Esophagus mucosa (tissue), 1 donor: ENCODE measurements at places on chromosomes 1 and 21.
A peak's percentile ranks its signal among the peaks of the same experiment; 100 is the strongest.

DNA sequence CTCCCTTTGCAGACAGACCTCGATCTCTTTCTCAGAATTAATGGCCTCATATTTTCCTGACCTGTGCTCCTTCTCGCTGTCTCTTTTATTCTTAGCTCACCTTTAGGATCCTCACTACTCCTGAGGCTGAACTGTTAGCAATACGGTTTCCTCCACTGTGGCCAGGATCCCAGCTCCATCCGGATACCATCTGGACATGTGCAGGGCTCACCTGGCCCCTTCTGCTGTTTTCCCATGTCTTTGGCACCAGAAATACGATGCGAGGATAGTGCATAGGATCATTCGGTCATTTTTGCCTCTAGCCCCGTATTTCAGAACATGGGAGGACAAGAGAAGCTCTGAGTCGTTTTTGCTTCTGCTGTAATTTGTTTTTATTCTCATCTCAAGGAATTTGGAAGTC, 108.5 kb upstream of the KIF26B start:
- no peak for ATAC-seq

- no peak for ATAC-seq
Observed at GRCh38 chr1:231091415-231091814, 51.4 kb upstream of the FAM89A start.

- no peak for ATAC-seq
Observed at GRCh38 chr1:160005070-160005469, 26.7 kb downstream of the PIGM start.

DNA sequence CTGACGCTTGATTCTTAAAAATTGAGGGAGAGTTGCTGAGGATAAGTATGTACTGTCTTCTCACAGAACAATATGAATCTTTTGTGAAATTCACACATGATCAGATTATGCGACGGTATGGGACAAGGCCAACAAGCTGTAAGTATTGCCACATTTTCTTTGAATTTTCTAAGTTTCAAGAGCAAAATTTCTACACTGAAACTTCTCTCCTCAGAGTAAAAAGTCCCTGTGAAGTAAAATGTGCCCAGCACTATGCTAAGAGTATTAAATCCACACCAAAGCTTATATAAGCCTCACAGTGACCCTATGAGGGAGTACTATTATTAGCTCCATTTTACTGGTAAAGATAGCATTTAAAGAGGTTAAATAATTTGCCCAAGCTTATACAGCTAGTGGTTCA, 12.2 kb downstream of the AKIRIN1 start:
- ATAC-seq = no peak

DNA sequence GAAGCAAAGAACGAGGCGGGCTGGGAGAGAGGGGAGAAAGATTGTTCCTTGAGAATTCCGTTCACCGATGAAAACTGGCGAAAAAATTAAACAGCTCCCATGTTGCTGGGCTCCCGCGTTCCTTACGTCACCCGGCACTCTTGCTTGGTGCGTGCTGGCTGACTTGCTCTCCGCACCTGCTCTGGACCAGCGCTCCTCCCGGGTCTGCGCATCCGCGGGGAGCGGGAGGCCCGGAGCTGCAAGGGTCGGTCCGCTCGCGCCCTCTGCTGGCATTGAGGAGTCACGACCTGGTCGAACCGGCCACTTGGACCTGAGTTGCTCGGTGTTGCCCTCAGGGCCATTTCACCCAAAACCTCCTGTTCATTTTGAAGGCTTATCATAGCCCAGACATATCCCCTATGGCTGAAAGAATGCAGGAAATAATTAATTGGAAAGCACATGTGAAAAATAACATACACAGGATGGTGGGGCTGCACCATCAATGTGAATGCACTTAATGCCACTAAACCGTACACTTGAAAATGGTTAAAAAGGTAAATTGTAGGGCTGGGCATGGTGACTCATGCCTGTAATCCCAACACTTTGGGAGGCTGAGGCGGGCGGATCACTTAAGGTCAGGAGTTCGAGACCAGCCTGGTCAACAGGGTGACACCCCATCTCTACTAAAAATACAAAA, 98.9 kb upstream of the BACE2 start:
- peak; percentile 77 for ATAC-seq

DNA sequence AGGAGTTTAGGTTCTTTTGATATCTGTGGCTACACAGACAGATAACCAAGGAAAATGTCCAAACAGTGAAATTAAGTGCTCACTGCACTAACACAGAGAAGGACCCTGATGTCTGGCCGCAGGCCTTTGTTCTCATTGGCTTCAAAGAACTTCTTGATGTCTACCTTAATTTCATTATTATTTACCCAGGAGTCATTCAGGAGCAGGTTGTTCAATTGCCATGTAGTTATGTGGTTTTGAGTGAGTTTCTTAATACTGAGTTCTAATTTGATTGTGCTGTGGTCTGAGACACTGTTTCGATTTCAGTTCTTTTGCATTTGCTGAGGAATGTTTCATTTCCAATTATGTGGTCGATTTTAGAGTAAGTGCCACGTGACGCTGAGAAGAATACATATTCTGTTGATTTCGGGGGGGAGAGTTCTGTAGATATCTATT, 15.2 kb upstream of the LGALS8 start:
- no peak for ATAC-seq
